Caki2 (cell line): ENCODE measurements at places on chromosomes 6 and 20.
A peak's percentile ranks its signal among the peaks of the same experiment; 100 is the strongest.

DNA sequence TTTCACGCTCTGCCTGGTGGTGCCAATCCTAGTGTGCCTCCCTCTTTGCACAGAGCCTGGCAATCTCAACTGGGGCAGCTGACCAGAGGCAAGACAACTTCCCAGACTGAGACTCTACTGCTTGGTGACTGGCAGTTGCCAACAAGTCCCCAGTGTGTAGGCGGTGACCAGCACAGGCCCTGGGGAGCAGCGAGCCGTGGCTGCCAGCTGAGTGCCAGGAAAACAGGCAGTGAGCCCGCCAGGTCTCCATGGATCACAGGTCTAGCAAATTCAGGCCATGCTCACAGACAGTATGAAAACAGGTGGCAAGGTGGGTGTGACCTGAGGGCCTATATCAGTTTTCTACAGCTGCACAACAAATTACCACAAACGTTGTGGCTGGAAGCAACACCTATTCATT is 289.9 kb downstream of the KIF16B start:
- peak; percentile 73 for DNase-seq

GRCh38 chr6:94588301-94588700 is 989.0 kb upstream of the MANEA start:
- no peak for DNase-seq

- DNase-seq = no peak
Measured at GRCh38 chr6:131910956-131911355, 40.2 kb downstream of the CCN2 start.

- DNase-seq = no peak
Measured at GRCh38 chr20:18906046-18906445, 92.5 kb downstream of the SCP2D1 start.

- DNase-seq = peak; percentile 4
Measured at GRCh38 chr6:101114703-101115102, 233.6 kb upstream of the ASCC3 start.

DNA sequence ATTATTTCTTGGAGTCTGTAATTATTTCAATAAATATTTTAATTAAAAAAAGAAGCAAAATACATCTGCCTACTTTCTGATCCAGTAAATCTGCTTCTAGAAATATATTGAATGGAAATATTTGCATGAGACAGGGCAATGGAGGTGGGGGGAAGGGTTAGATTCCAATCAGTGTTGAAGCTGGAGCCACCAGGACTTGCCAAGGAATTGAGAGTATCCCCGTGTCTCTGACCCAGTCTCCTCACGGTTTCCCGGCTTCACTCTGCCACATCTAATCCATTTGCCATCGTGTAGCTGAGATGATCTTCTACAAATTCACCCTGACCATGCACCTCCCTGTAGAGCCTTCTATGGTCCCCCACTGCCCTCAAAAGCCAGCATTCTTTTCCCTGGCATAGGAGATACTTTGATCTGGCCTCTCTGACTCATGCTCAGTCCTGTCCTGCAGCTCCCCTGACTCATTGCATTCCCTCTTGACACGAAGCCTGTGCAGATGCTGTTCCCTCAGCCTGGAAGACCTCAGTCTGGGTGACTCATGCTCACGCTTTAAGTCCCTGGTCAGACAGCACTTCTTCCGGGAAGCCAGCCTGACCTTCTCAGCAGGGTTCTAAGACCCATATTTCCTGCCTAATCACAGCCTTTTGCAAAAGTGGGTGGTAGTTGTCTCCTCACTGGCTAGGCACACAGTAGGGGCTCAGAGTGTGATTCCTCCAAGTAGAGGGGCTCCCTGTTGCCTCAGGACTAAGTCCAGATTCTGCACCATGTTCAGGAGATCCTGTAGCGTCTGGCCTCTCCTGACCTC is 23.0 kb upstream of the FKBP1A start:
- DNase-seq = peak; percentile 83

- peak; percentile 66 for DNase-seq
Measured at GRCh38 chr6:11575408-11576033, 38.0 kb downstream of the TMEM170B start.

DNA sequence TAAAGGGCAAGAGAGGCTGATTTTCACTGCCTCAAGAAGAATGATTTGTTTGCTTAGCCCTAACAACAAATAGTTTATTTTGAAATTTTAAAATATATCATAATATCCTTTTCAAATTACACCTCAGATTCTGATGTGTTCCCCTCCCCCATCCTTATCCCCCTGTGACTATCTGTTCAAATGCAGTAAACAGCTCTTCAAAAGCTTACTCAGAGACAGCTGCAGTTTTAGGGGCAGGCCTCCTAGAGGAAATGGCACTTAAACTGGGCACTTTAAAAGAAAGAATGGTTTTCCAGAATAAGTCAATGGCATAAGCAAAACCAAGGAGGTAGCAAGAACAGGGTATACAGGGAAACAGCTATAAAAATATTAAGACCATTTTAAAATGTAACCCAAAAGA is 118.6 kb upstream of the UST start:
- no peak for DNase-seq

DNA sequence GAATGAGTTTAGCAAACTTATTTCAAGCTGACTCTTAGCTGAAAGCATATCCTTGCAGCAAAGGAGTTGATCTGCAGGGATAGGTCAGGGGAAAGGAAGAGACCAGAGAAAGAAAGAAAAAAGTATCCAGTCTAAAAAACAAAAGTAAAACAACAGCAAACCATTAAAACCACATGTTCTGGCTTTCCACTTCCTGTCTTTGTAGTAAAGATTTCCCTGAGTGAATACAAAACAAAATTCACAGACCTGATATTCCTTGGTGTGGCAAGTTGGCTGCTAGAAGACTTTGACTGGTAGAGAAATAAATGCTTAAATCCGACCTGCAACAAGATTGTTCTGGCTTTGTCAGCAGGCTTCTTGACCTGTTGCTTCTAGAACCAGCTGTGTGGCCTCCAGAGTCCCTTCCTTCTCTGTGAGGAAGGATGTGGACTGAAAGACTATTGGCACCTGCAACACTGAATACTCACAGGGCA is 23.4 kb upstream of the MCM3 start:
- DNase-seq = no peak

GRCh38 chr6:43222418-43223059 is 6.7 kb downstream of the DNPH1 start:
- DNase-seq = no peak

DNA sequence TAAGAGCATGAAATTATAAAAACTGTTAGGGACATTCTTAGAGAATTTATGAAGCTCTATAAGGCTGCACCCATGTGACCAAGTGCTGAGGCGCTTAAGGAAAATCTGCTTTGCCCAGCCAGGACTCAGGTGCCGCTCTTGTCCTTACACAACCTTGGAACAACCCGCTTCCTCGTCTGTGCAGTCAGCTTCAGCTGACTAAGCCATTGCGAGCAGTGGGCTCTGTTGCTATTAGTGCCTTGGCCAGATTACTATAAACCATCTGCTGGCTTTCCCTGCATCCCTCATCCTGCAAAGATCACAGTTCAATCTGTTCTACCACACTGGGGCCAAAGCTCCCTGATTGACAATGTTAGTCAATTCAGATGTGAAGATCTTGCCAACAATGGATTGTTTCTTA is 89.1 kb upstream of the E2F3 start:
- DNase-seq = no peak

GRCh38 chr6:138307816-138308730 is 69.6 kb upstream of the SMIM28 start:
- DNase-seq = no peak

DNA sequence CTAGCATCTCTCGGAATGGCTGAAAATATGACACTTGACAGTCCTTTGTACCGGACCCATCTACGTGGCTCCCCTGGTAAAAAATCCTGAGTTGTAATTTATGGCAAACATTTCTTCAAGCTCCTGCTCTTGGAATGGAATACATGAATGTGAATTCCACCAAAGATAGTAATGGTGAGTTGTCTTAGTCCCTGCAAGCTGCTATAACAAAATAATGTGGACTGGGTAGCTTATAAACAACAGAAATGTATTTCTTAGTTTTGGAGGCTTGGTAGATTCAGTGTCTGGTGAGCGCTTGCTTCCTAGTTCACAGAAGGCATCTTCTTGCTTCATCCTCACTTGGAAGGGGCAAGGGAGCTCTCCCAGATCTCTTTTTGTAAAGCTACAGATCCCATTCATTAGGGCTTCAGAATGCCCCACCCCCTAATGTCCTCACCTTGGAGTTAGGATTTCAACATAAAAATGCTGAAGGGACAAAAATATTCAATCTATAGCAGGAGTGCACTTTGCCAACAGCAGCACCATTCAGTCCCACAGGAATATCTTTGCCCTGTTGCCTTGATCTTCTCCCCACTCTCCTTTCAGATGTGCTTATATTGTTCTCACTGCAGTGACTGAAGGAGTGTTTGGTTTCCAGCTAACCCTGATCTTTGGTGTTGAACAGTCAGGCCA is 167.8 kb upstream of the HDAC2 start:
- DNase-seq = no peak

- peak; percentile 70 for DNase-seq
Measured at GRCh38 chr20:50728981-50729874, 2.2 kb upstream of the PARD6B start.

- DNase-seq = no peak
Measured at GRCh38 chr6:140548366-140548765, 1173.9 kb upstream of the CITED2 start.

DNA sequence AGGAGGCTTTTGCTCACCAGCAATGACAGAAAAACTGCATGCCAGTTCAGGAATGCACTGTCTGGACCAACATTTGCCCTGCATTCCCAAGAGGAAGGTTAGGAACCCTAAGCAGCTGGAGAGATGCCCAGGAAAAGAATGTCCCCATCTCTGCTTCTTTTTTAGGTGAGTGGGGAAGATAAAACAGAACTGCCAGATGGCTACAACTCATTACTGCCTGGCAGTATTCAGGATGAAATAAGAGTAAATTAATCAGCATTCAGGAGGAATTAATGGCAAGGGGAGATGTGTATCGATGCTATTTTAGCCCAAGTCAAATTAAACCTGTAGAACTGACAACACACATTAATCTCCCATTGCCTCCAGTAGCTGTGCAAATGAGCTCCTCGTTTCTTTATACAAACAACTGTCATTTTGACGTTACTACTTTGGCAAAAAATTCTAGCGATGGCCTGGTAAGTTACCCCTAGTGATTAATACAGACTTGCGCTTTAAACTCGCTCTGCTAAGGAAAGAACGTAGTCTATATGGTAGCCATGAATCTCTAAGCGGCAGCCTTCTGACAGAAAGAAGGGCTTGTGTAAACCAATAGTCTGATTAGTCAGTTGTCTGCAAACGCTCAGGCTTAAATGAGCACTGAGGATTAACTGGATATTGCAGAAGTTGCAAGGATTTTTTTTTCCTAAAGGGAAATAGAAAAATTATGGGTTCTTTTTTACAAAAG is 16.7 kb upstream of the SMLR1 start:
- no peak for DNase-seq

DNA sequence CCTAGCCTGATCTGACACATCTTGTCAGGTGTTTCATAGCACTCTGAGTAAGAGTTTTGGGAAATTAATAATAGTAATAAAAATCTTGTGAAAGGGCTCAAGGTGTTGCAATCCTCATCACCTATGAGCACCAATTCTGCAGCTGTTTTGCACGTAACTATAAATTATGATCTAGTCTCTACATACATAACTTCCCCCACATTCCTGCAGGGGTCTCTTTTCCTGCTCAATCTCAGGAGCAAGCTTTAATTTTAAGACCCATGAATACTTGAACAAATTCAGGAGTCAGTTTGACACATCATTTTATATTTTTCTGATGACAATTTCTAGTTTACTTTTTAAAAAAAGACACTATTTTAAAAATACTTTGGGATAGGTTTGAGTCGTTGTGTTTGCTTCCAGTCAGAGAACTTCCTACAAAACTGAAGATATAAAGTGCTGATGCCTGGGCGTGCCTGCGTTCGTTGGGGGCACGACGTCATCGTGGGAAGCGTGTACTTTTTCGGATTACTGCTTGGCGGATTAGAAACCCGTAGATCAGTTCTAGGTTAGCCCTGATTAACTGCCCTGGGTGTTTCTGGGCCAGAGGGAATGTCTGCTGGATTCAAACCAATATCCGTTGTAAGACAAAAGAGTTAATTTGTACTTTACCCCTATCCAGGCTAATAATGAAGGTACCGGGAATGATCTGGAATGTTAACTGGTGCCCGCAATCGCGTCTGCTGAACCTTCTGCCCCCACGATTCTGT is 1.0 kb upstream of the E2F3 start:
- DNase-seq = no peak

- DNase-seq = no peak
Measured at GRCh38 chr6:107780226-107780625, 43.9 kb downstream of the SCML4 start.

DNA sequence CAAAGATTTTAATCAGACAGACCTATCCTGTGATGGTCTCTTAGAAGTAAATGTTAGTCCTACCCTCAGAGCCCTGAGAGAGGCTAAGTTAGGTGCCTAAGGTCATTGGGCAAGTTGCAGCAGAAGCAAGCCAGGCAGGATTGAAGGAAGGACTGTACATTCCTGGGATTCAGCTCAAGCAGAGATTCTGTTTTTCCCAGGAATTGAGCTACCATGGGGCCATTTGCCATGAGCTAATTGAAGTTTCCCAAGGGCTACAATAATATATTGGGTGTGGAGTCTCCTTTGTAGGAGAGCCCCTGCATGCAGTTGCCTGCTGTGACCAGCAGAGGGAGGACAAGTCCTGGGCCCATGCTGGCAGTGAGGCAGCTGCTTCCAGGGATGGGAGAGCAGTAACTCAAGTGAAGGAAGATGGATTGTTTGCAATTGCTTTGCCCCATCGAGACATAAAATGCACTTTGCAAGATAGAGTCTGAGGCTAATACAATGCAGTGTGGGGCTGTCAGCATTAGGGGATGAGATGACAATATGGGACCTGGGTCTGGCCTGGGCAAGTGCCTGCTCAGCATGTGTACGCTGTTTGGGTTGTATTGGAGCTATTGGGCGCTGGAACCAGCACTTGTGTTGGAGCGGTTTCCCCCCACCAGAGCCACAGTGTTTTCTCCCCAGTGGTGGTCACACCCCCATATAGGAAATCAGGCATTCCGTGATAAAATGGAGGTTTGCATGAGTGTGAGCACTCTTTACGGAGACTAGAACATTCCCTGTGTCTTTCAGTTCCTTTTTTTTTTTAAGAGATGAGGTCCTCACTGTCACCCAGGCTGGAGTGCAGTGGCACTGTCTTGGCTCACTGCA is 27.9 kb downstream of the DNMT3B start:
- peak; percentile 67 for DNase-seq

DNA sequence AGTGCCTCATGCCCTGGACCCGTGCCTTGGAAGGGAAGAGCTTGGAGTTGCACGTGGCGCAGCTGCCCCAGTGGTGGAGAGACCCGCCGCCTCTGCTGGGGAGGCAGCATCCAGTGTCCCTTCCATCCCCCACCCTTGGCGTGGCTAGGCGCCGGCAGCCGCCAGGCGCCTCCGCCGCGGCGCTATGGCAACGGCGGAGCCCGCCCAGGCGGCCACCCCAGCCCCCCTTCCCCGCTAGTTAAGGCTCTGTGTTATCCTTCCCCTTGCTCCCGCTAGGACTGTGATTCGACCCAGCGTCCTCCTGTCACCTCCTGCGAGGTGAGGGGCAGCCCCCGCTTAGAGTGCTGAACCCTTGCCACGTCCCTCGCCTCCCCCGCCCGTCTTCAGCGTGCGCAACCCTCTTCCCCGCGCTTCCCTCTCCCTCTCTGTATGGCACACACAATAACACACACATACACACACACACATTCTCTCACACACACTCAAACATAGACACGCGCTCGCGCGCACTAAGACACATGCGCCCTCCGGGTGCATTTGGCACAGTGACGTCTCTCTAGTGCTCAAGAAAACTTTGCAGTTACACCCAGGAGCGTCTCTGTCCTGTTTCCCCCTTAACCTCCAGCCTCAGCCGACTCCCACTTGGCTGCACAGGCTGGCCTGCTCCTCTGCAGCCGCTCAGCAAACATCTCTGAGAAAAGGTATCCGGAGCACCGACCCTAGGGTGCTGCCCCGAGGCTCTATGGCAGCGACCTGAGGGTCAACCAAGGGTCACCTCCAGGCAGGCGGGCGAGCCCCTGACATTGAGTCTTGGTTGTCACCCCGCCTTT is 8.5 kb downstream of the GRIK2 start:
- DNase-seq = no peak
